Right ventricle myocardium superior (tissue), 1 donor: ENCODE measurements at places on chromosomes 3 and 15. TPM values are rescaled to one million over a fixed set of nuclear protein-coding genes. Genes with fewer than 3 reads are reported as not detected.

The TF gene
- 5.6 TPM for total RNA-seq

The CYP8B1 gene
- total RNA-seq: not detected

The C3orf85 gene
- total RNA-seq: not detected

The ARHGAP31 gene
- total RNA-seq: 42.1 TPM

The THAP10 gene
- 3.9 TPM for total RNA-seq

The SEC61A1 gene
- 54.7 TPM for total RNA-seq

The MELTF gene
- total RNA-seq: 3.1 TPM

The ROPN1 gene
- total RNA-seq: not detected

The AP3B2 gene
- 1.7 TPM for total RNA-seq

The ASB14 gene
- total RNA-seq: 13.4 TPM

The EPHA6 gene
- total RNA-seq: 0.70 TPM

The DUSP7 gene
- 23.2 TPM for total RNA-seq

The TEX55 gene
- total RNA-seq: not detected

The FAM81A gene
- 8.0 TPM for total RNA-seq

The SUSD5 gene
- 2.4 TPM for total RNA-seq

The SYNPR gene
- not detected for total RNA-seq

The PSTPIP1 gene
- total RNA-seq: 5.0 TPM

The SLC6A20 gene
- not detected for total RNA-seq

The CPLX3 gene
- total RNA-seq: 3.6 TPM

The DNAJB8 gene
- not detected for total RNA-seq

The RBP2 gene
- not detected for total RNA-seq

The ALDH1L1 gene
- 21.5 TPM for total RNA-seq

The CDCP1 gene
- total RNA-seq: 0.38 TPM

The EXD1 gene
- total RNA-seq: not detected

The GPR87 gene
- total RNA-seq: not detected

The IQCB1 gene
- total RNA-seq: 7.5 TPM

The NANOGP8 gene
- total RNA-seq: not detected

The VIPR1 gene
- 3.4 TPM for total RNA-seq

The MITF gene
- total RNA-seq: 65.5 TPM

The CYP1A1 gene
- 0.30 TPM for total RNA-seq

The GOLGA6L24 gene
- not detected for total RNA-seq

The RHCG gene
- not detected for total RNA-seq

The PRICKLE2 gene
- 5.9 TPM for total RNA-seq

The MAP1A gene
- 24.4 TPM for total RNA-seq

The CTDSPL gene
- 46.0 TPM for total RNA-seq

The GXYLT2 gene
- total RNA-seq: 10.2 TPM

The FAM43A gene
- 16.6 TPM for total RNA-seq

The GCHFR gene
- 6.5 TPM for total RNA-seq

The ILDR1 gene
- total RNA-seq: 0.38 TPM

The KCNAB1 gene
- total RNA-seq: 3.0 TPM

The CCDC13 gene
- 0.24 TPM for total RNA-seq

The ROBO1 gene
- 6.7 TPM for total RNA-seq

The GHRL gene
- total RNA-seq: not detected

The CLDN16 gene
- not detected for total RNA-seq

The GRAMD2A gene
- not detected for total RNA-seq

The TCAIM gene
- total RNA-seq: 30.2 TPM

The GHSR gene
- not detected for total RNA-seq

The ACKR4 gene
- 2.9 TPM for total RNA-seq

The POPDC2 gene
- total RNA-seq: 538 TPM
